ENCODE measurements at places on chromosomes 11 and 22.

GRCh38 chr11:115931548-115932083 lies 427.4 kb upstream of the CADM1 start:
- DNase-seq, result no peak

GRCh38 chr22:25102722-25103121 lies 96.9 kb upstream of the CRYBB3 start:
- no peak for DNase-seq

DNA sequence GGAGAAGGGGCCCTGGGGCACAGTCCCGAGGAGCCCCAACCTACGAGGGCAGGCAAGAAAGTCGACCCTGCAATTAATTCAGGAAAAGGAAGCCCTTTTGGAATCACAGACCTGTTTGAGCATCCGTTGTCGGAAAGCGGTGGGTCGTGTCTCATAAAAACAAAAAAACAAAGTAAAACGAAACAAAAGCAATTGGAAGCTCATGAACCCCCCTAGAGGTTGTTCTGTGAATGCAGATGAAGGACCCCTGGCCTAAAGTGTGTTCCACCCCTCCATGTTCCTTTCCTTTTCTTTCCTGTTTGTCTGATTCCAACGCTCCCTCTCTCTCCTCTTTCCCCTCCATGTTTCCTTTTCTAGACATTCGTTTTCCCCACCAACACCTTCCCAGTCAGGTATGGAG lies 203.7 kb downstream of the GRIK4 start:
- DNase-seq, result no peak

GRCh38 chr22:34866495-34867131 lies 199.3 kb upstream of the ISX start:
- no peak for DNase-seq

DNA sequence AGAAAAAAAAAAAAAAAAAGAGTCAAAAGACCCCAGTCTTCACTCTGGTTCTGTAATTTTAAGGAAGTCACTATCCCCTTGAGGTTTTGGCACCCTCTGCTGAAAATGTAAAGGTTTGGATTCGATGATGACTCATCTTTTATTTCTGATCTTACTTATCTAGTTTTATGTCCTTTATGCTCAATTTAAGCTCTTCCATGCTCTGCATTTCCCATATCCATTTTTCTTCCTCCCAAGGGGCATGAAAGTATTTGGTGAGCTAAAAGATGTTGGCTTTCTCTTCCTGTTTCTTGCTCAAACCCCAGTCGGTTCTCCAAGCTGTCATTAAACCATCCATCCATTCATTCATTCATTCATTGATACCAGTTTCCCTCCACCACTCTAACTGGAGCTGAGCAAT lies 61.0 kb upstream of the CDON start:
- no peak for DNase-seq

- DNase-seq, result no peak
These were observed 2241.0 kb upstream of the RAG2 start for GRCh38 chr11:38839071-38839470.

DNA sequence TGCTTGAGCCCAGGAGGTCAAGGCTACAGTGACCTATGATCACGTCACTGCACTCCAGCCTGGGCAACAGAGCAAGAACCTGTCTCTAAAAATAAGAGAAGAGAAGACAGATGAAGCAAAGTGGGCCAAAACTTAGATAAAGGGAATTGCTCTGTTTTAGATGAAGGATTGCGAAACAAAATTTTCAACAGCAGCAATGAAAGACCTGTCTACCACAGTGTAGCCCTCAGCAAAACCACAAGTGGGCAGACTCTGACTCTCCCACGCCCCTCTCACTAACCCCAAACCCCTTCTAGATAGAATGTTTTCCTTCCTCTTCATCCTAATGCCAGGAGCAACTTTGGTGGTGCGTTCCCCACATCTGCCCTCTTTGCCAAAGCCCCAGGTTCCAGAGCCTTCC lies 105.6 kb upstream of the ALDH3B2 start:
- no peak for DNase-seq

GRCh38 chr11:22089609-22090008 lies 103.3 kb upstream of the ANO5 start:
- no peak for DNase-seq

GRCh38 chr11:124762105-124762623 lies at the start of gene ESAM:
ESAM (minus strand) TSS chr11:124762290; CDS start chr11:124762154, 136 bp downstream.
- DNase-seq, result peak; percentile 63

DNA sequence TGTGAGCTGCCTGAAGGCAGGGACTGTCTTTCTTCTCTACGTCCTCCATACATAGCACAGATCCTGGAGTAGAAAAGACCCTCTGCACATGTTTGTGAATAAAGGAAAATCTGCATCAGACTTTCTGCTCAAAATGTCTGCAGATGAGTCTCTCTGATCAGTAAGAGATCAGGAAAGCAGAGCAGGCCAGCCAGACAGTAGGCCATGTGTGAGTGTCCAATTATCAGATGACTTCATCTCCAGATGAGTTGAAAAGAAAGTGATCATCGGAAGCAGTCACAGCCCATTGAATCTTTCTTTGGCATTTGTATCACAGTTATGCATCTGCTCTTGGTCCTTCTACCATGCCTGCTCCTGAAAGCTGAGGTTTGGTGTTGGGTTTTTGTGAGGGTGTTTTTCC lies 298.7 kb upstream of the NCAM1 start:
- DNase-seq, result no peak

GRCh38 chr11:95567685-95568084 lies 221.9 kb downstream of the FAM76B start:
- no peak for DNase-seq

DNA sequence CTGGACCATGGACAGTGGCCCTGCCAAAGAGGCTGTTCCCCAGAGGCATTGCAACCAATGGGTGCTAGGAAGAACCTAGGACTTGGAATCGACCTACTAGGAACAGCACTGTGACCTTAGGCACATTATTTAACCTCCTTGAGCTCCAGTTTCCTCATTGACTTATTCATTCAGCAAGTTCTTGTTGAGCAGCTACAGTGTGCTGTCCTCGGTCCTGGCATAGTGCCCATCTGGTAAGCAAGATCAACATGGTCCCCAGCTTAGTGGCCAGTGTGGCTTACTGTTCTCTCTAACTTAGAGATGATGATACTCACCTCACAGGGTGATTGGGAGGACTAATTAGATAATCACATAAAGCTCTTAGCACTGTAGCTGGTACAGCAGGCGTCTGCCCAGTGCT lies 8.2 kb downstream of the ABCG4 start:
- no peak for DNase-seq

- no peak for DNase-seq
These were observed 55.4 kb downstream of the MED15 start for GRCh38 chr22:20562607-20563465.

DNA sequence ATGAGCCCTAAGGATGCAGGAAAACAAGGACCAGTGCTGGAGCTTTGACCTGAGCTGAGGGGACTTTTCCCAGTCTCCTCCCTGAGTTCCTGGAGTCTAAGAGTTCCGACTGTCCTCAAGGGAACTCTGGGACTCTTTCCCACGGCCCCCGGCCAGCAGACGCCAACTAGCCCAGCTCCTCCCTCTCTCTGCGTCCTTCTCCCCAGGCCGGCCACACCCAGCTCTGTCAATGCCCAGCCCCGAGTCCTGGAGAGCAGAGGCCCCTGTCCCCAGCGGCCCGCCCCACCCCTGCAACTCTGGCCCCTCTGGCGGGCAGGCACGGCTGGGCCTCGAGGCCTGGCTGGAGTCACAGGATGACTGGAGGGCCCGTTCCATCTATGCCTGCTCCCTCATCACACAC lies 29.8 kb downstream of the NECTIN1 start:
- no peak for DNase-seq

GRCh38 chr22:16608931-16609330 lies 16.3 kb upstream of the CCT8L2 start:
- DNase-seq, result no peak

DNA sequence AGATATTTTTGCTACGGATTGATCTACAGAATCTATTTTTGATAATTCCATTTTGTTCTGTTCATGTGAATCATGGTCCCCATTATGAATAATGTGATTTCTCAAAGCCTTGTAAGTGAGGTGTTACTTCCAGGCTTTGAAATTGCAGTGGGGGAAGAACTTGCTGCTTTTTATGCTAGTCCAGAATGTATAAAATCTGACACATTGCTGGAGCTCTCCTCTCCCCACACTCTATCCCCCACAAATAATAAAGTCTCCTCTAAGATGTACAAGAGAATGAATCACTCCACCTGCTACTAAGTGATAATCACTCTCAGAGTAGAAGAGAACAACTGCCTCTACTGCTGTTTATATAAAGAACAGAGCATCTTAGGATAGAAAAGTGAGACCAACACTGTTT lies 5.9 kb upstream of the RAB6A start:
- no peak for DNase-seq

GRCh38 chr11:11163236-11163635 lies 189.8 kb downstream of the CSNK2A3 start:
- DNase-seq, result no peak

DNA sequence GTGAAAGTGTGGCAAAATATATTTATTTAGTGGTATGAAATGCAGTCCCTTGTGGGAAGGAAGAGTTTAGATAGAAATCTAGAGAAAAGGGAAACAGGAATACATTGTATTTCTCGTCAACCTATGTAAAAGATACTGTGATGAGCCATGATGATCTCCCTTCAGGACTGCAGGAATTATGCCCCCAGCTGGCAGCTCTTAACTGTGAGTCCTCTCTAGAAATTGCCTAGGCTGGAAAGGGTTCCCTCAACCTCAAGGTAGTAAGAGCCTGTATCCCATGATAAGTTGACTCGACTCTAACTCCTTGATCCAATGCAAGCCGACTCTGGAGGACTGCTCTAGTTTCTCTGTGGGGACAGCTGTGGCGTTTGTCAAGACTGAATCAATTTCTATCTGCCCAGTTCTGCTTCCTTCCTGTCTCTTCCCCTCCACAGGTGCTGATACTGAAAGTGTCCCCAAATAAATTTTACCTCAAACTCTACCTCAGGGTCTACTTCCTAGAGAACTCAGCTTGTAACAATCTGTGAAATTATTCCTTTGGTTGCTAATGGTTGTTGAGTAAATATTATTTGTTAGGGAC lies 897.3 kb downstream of the METTL15 start:
- DNase-seq, result no peak

GRCh38 chr11:39174965-39175364 lies 2284.5 kb downstream of the LRRC4C start:
- DNase-seq, result no peak

- DNase-seq, result peak; percentile 73
These were observed 465 bp upstream of the TTC9C start for GRCh38 chr11:62727872-62728170.

- no peak for DNase-seq
These were observed 13.6 kb upstream of the RFPL2 start for GRCh38 chr22:32218470-32218869.

DNA sequence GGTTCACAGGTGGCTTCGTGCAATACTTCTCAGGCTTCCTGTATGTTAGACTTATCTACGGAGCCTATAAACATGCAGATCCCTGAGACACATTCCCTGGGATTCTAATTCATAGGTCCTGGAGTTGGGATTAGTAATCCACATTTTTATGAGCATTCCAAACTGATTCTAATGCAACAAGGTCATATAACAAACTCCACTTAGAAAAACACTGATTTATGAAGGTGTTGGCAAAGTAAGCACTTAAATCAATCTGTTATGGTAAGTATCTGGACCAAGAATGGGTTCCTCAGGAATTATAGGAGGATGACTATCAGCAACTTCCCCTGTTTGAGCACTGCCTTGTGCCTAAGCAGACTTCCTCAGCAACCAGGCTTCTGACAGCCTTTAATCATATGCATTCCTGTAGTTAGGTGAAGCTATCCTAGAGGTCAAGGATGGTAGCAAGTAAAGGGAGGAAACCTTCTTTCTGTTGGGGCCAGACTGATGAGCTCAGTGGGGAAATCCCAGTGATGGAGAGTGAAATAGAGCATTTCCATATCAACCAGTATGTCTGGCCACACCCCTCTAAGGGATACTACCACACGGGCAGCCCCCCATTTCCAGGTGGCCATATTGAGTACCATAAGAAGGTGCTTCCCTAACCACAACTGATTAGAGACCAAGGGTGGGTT lies 89.6 kb downstream of the RASSF10 start:
- no peak for DNase-seq

DNA sequence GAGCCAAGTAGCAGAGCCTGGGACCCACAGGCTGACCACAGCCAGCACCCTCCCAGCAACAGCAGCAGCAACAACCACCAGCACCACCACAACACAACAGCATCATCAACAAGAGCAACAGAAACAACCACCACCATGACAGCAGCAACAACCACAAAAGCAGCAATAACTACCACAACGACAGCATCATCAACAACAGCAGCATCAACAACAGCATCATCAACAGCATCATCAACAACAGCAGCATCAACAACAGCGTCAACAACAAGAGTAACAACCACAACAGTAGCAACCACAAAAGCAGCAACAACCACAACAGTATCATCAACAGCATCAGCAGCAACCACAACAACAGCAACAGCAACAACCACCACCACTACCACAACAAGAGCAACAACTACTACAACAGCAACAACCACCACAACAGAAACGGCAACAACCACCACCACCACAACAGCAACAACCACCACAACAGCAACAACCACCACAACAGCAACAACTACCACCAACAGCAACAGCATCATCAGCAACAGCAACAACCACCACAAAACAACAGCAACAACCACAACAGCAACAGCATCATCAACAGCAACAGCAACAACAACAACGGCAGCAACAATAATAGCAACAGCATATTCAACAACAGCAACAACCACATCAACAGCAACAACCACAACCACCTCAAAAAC lies 22.1 kb upstream of the FGF3 start:
- no peak for DNase-seq

DNA sequence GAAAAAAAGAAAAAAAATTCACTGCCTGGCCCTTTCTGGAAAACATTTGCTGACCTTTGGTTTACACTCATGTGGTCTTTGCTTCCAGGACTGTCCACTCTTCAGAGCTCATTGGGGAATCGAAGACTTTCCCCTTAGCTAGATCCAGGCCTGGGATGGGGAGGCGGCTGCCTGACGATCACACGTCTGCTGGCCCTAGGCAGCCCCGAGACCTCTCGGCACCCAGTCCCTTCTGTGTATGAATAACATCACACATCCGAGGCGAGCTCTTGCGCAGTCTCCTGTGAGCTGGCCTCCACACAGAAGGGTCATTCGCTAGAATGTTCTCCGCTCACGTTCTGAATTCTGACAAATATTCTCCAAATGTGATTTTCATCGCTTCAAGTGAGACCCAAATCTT lies 25.7 kb upstream of the GAL start:
- DNase-seq, result no peak

GRCh38 chr22:27433585-27434190 lies 367.9 kb downstream of the MN1 start:
- no peak for DNase-seq

DNA sequence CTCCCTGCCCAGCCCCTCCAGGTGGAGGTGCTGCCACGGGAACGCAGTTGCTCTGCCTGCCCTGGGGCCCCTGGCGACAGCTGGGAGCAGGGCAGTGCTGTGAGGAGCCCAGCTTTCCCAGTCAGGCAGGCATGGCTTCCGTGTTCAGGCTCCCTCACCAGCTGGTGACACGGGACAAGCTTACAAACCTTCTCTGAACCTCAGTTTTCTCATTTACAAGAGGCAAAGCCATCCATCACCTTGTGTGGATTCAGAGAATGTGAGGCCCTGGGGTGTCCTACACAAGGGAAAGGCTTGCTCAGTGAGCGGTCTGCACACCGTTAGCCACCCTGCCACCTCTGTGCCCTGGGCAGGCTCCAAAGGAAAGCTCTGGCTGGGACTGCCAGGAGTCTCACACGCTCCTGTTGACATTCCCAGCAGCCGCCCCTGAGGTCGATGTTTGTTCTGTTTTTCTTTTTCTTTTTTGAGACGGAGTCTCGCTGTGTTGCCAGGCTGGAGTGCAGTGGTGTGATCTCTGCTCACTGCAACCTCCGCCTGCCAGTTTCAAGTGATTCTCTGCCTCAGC lies 23.5 kb downstream of the SUN2 start:
- no peak for DNase-seq

GRCh38 chr11:128374026-128374425 lies 213.3 kb downstream of the ETS1 start:
- DNase-seq, result no peak

All from activated T-cell treated with anti-CD3 and anti-CD28 coated beads, Interleukin-2, amount 50 U/mL, for 4 hours (primary cell).